ENCODE measurements at places on chromosomes 5 and 9. TPM values are rescaled to one million over a fixed set of nuclear protein-coding genes. Genes with fewer than 3 reads are reported as not detected.

Gene HABP4
- 32.7 TPM for total RNA-seq

Gene FOXD4L4
- total RNA-seq, result 0.29 TPM

Gene NAIF1
- total RNA-seq, result 14.3 TPM

Gene PCDHGB2
- 5.1 TPM for total RNA-seq

Gene LCN10
- total RNA-seq, result not detected

Gene MLANA
- total RNA-seq, result not detected

Measured in smooth muscle cell of trachea (primary cell).